ENCODE measurements at places on chromosomes 1 and 21.

GRCh38 chr1:172999349-172999748, 51.4 kb downstream of the TNFSF18 start:
- no peak for DNase-seq

- DNase-seq, result no peak
Observed at GRCh38 chr1:46030876-46031660, 101.4 kb downstream of the PIK3R3 start.

DNA sequence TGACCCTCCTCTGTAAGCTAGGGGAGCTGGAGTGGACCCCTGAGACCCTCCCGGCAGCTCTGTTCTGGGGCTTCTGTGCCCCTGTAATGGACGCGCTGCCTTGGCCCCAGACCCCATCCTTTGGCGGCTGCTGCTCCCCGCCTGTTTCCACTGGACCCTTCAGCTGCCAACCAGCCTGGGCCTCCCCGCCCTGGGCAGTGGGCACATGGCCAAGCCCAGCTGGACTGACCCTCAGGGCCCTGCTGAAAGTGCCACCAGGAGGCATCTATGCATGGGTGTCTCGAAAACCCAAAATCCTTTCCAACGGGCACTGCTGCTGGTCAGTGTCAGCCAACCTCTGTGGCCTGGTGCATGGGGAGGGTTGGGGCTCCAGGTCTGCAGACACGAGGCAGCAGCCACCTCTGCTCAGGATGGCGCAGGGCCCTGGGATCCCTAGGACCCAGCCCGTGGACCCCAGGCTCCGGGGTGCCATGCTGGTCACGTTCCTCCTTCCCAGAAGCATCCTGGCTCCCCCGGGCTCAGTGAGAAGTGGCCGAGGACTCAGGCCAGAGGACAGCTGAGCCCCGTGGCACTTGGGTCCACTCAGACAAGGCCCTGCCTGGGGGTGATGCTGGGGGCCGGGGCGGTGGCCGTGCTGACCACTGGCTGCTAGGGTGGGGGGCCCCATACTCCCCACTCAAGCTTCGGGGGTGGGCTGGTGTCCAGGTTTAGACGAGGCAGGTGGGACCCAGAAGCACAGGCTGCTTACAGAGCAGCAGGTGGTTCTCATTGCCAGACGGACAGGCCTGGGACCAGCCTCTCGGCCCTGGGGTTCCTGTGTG, 46.9 kb downstream of the SLX9 start:
- no peak for DNase-seq

DNA sequence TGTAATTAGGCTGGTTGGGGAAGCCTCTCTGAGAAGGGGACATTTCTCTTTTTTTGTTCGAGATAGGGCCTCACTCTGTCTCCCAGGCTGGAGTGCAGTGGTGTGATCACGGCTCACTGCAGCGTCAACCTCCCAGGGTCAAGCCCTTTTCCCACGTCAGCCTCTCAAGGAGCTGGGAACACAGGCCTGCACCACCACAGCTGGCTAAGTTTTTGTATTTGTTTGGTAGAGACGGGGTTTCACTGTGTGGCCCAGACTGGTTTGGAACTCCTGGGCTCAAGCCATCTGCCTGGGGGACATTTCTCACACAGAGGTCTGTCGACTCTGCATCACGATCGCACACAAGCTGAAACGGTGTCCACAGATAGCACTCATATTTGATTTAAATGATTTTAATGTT, 39.7 kb downstream of the HUNK start:
- no peak for DNase-seq

DNA sequence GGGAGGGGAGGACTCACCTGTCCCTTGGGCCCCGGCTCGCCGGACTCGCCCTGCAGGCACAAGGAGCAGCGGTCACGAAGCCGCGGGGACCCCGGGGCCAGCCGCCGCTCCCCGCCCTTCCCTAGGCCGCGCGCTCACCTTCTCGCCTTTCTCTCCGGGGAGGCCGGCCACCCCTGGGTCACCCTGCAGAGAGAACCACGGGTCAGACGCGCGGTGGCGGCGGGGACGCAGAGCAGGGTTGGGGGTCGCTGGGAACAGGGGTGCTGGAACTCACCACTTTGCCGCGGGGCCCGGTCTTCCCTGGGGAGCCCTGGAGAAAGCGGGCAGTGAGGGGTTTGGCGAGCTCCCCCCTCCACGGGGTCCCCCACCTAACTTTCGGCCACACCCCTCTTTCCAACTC, 13.3 kb downstream of the COL9A2 start:
- DNase-seq, result no peak

DNA sequence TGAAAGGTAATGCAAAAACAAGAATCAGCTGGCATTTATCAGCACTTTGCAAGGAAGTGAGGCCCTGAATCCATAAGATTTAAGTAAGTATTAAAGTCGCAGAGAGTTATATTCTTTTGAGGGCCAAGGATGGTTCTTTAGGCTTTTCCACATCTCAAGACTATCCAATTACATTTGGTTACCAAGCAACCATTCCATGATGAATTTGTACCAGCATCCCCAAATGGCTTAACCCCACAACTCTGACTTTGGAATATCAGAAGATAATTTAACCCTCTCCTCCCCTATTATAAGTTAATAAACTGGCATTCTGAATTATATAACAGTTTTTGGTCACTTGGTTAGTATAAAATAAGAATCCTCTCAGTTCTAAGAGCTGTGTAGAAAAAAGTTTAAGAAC, 2.8 kb downstream of the PHTF1 start:
- DNase-seq, result no peak
